DMS153 (cell line): ENCODE measurements at places on chromosomes 6 and 20.

DNA sequence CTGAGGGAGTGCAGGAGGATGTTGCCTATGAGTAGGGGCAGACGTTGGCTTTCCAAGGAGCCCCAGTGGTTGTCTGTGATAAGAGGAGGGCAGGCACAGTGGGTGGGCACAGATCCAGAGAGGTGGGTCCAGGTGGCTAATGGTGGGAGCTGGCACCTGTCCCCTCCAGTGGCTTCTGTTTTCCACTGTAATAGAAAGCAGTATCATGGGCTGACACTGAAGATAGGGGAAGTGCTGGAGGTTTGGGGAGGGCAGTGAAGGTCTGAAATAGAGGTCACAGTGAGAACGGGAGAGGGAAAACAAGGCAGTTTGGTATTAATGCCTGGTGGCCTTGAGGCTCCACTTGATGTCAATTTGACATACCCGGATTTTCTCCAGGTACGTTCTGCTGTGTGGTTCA is 10.5 kb upstream of the TXNDC5 start:
- DNase-seq, result no peak

- no peak for DNase-seq
These were observed 38.7 kb downstream of the NCOA7 start for GRCh38 chr6:125829433-125829832.

DNA sequence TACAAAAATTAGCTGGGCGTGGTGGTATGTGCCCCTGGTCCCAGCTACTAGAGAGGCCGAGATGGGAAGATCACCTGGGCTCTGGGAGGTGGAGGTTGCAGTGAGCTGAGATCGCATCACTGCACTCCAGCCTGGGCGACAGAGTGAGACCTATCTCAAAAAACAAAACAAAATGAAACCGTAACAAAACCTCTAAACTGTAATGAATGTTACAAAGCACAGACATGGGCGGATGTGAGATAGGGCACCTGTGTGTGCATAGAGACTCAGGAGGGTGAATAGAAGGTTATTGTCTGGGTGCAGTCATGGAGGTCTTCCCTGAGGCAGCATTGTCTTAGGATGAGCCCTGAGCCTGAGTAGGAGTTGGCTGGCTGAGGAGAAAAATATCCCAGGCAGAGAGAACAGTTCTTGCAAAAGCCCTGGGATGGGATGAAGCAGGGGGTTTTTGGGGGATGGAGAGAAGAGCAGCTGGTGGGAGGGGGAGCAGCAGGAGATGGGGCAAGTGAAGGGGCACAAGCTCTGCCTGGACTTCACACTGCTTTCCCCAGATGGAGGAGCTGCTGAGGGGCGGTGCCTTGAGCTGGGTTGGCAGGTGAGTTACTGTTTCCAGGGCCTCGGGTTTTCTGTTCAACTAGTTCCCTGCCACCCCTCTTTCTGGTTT is 5.2 kb downstream of the BCAS4 start:
- DNase-seq, result no peak

DNA sequence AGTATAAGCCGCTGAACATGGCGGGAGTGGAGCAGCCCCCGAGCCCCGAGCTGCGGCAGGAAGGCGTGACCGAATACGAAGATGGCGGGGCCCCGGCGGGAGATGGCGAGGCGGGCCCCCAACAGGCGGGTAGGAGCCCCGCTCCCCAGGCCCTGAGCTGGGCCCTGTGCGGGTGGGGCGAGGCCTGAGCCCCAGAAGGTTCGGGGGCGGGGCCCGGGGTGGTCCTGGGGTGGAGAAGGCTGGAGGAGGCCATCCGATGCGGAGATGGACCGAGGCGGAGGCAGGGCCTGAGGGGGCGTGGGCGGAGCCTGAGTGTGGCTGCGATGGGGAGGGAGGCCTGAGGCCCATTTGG is 7.1 kb downstream of the L3MBTL1 start:
- DNase-seq, result no peak

- no peak for DNase-seq
These were observed 18.7 kb upstream of the APMAP start for GRCh38 chr20:25011261-25011660.

- no peak for DNase-seq
These were observed 8.8 kb upstream of the C20orf203 start for GRCh38 chr20:32682508-32682987.
